ENCODE measurements at places on chromosomes 7 and 10.

DNA sequence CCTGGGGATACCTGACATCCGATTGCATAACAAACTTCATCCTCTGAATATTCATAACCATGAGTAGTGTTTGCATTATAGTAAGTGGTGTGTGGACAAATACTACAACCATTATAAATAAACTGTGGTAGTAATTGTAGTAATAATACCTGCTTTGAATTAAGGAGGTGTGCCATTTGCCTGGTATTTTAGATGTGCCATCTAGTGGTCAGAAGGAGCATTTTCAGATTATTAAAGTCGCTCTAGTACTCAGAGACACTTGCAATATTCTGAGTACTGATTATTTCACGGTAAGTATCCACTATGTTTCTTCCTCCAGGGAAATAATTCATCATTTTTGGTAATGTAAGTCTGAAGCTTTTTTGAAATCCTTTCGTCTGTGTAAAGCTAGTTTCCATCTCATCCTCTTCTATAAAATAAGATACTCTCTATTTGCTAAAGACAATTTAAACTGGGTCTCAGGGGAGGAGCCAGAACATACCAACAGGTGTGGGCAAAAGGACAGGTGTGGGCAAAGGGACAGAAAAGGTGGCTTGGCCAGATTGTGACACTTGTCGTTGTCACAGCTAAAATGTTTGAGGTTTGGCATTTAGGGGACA is 115.3 kb upstream of the WDR11 start:
- DNase-seq = no peak

GRCh38 chr10:17353568-17354300 is 100.7 kb downstream of the ST8SIA6 start:
- no peak for DNase-seq

GRCh38 chr10:63644418-63645142 is 123.4 kb downstream of the REEP3 start:
- no peak for DNase-seq

- DNase-seq = no peak
Measured at GRCh38 chr10:48254750-48255512, 19.6 kb downstream of the FRMPD2 start.

- DNase-seq = no peak
Measured at GRCh38 chr10:86827639-86828038, 71.2 kb downstream of the BMPR1A start.

- DNase-seq = no peak
Measured at GRCh38 chr10:124037286-124037685, 56.1 kb downstream of the CHST15 start.

GRCh38 chr10:97169911-97170693 is 15.7 kb downstream of the SLIT1 start:
- no peak for DNase-seq

GRCh38 chr7:44064791-44065430 is 456 bp downstream of the PGAM2 start:
- DNase-seq = no peak

GRCh38 chr7:137691566-137691965 is 155.2 kb downstream of the DGKI start:
- DNase-seq = no peak

GRCh38 chr10:58701405-58702135 is 188.9 kb downstream of the BICC1 start:
- no peak for DNase-seq

DNA sequence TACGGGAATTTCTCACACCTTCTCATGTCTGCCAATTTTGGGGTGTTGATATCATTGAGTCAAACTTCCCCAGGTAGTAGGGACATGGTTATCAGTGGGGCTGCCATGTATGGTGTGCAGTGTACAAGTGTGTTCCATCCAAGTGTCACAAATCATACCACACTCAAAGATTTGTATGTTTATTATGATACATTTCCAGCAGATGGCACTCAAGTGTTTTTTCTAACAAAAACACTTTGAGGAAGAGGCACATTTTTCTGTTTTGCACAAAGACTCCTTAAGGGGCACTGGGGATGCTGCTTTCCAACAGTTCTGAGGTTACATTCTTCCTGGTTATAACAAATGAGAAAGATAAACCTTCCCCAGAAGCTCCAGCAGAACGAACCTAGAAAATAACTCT is 414.5 kb downstream of the REEP3 start:
- no peak for DNase-seq

DNA sequence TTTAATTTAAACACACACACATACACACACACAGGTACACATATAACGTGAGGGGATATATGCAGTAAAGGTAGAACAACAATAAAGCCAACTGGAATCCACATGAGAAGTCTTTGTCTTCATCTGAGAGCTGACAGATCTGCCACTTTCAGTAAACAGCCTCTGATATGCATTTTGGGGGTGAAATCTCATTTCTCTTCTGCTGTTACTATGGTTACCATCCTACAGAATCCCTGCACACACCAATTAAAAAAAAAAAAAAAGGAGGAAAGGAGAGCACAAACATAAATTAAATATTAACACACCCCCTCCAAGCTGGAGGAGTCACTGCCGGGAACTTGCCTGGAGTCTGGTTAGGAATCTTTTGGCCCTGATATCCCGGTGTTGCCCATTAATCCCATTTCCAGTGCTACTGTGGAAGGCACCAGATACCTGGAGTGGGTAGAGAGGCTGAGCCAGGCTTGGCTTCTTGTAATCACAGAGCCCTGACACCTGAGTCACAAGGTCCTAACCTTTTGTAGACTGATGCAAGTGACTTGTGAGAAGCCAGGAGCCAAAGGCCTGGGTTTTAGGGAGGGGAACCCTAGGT is 169.1 kb downstream of the LHFPL3 start:
- no peak for DNase-seq

DNA sequence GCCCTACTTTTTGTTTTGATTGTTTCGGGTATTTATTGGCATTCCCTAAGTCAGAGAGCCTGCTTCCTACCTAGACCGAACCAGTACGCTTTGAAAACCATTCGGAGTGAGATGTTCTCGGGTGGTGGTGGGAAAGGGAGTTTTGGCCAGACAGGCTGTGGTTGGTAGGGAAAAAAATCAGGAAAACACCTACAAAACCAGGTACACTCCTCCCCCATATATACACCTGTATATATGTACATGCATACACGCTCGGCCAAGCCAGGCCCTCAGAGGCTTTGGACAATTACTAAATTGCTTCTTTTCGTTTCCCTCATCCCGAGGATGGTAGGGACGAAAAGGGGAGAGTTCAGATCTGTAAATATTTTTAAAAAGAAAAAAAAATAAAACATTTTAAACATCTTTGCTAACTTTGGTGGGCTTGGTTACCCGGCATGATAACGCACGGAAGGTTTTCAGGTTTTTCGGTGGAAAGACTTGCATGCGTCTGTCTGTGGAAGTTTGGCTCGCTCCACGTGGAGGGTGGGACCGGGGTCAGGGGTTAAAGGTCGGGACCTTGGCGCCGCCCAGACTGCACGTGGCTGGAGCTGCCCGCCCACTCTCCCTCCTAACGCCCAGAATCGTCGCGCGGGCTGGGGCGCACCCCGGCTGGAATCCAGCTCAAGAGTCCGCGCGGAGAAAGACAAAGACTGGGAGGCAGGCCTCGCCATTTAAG is 2.5 kb downstream of the HMX2 start:
- DNase-seq = no peak

GRCh38 chr10:102654566-102654965 is 10.3 kb downstream of the TRIM8 start:
- DNase-seq = no peak

GRCh38 chr10:132571650-132572544 is 34.3 kb downstream of the INPP5A start:
- DNase-seq = peak; percentile 48

- DNase-seq = no peak
Measured at GRCh38 chr7:140898786-140899536, 25.8 kb downstream of the BRAF start.

- no peak for DNase-seq
Measured at GRCh38 chr10:33333260-33334101, 986 bp downstream of the NRP1 start.

GRCh38 chr10:8705415-8705814 is 650.9 kb downstream of the GATA3 start:
- DNase-seq = no peak

GRCh38 chr10:124230635-124231167 is 137.3 kb upstream of the CHST15 start:
- DNase-seq = no peak

DNA sequence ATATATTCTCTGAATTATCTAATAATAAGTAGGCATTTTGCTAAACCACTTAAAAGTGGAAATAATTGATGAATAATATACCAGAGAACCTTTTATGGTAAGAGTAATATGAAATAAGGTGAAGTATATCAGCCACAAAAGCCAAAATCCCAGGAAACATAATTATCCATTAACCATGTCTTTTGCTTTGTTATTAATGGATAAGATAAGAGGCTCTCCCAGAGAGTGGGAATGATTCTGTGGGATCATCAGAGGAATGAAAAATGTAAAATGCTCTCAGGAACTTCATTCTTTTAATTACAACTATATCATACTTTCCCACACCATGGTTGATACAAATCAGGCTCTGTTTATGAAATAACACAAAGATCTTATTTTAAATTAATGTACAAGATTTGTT is 391.7 kb upstream of the FZD8 start:
- DNase-seq = no peak

GRCh38 chr10:72044417-72045041 is 43.8 kb downstream of the SPOCK2 start:
- no peak for DNase-seq

Data from right lobe of liver (tissue), 6 donors.